ENCODE measurements at places on chromosomes 3 and 15.

DNA sequence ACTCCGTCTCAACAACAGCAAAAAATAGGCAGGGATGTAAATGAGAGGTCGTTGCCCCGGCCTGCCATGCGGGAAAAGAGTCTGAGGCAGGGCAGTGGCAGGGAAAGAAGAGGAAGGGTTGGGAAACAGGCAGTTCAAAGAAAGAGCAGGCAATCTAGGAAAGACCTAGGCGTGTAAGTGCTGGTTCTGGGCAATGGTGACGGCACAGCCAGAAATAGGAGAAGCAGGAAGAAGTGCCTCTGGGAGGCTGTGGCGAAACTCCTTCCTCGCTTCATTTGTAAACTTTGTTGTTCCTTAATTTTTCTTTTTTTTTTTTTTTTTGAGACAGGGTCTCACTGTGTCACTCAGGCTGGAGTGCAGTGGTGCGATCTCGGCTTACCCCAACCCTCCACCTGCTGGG is 4.3 kb downstream of the SLC51A start:
- H3K4me3 ChIP-seq: no peak overlapping the region
- no peak overlapping the region for H3K27ac ChIP-seq
- peaks cover 21% of the 10 kb centered on the region for H3K4me1 ChIP-seq
- peaks cover 5% of the 10 kb centered on the region for H3K27me3 ChIP-seq
- no peaks in the 10 kb centered on the region for H3K36me3 ChIP-seq

DNA sequence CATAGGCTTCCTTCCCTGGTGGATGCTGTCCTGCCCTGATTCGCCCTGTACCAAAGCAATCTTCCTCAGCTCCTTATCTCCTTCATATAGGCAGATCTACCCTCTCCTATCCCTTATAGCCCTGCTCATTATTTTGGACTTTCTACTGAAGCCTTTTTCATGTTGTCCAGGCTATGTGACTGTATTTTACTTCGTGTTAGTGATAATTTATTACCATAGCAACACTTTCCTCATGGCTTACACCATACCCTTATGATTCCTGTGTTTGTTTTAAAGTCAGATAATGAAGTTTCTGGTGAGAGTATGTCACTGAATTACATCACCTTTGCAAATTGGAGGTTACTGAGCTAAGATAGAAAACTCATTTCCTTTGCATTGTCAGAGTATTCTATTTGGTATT is 352.6 kb downstream of the NLGN1 start:
- H3K27me3 ChIP-seq: no peaks in the 10 kb centered on the region
- no peaks in the 10 kb centered on the region for H3K4me1 ChIP-seq
- H3K4me3 ChIP-seq: no peak overlapping the region
- H3K36me3 ChIP-seq: no peaks in the 10 kb centered on the region

DNA sequence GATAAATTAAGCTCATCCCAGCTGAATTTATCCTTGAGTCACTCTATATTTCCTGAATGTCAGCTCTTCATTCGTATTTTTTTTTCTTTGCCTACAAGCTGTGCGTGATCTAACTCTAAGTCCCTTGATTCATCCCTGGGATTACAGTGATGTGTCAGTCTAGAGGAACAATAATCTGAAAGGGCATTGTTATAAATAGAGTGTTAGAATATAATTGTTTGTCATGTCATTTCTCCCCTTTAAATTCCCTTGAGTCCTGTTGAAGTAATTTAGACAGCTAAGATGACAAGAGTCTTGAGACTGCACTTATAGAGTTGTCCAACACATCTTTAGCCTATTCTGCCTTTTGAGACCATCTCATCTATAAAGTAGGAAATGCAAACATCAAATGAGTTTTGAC is 621.8 kb downstream of the ZIC1 start:
- H3K4me1 ChIP-seq: no peaks in the 10 kb centered on the region
- no peak overlapping the region for H3K4me3 ChIP-seq
- H3K27me3 ChIP-seq: no peaks in the 10 kb centered on the region
- no peaks in the 10 kb centered on the region for H3K36me3 ChIP-seq
- DNase-seq: no peak

DNA sequence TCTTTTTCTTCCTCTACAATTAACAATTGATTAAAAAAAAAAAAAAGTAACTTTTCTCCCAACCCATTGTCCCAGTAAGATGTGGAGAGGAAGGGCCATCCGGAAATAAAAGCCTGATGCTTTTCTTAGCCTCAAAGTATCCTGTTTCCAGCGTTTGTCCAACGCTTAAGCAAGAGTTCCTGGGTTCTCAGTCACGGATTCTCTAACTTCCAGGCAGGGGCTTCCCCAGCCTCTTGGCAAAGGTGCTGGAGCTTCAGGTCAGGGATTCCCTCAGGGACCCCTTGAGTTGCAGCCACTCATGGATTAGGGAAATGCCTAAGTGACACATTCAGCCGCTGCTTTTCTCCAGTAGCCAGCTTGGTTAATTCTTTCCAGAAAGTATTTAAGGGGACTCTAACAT is 22.3 kb upstream of the C2CD4B start:
- H3K4me3 ChIP-seq: no peak overlapping the region
- H3K27me3 ChIP-seq: peaks cover 25% of the 10 kb centered on the region
- H3K36me3 ChIP-seq: no peaks in the 10 kb centered on the region
- no peak for DNase-seq
- no peaks in the 10 kb centered on the region for H3K4me1 ChIP-seq
- no peak overlapping the region for H3K27ac ChIP-seq

DNA sequence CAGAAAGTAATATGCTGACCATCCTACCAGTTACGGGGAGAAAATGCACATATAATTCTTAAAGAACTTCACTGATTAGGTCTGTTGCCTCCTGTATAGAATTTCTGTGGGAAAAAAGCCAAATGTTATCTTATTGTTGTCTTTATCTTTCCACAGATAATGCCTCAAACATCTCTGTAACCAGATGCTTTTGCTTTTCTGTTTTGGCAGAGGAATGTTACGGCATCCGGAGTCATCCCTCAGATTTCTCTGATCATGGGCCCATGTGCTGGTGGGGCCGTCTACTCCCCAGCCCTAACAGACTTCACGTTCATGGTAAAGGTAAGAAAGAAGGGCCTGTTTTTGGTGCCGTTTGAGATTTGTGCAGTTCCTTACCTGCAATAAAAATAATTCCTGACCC is 33.5 kb downstream of the PCCB start:
- H3K27me3 ChIP-seq: no peaks in the 10 kb centered on the region
- no peak overlapping the region for H3K27ac ChIP-seq
- H3K36me3 ChIP-seq: peaks cover 50% of the 10 kb centered on the region
- H3K4me3 ChIP-seq: no peak overlapping the region
- DNase-seq: no peak
- no peaks in the 10 kb centered on the region for H3K4me1 ChIP-seq

- no peak overlapping the region for H3K4me3 ChIP-seq
- DNase-seq: no peak
- H3K4me1 ChIP-seq: peaks cover 71% of the 10 kb centered on the region
- peak overlapping the region; percentile 61 for H3K27ac ChIP-seq
- H3K27me3 ChIP-seq: no peaks in the 10 kb centered on the region
- H3K36me3 ChIP-seq: peaks cover 56% of the 10 kb centered on the region
These were observed 41.0 kb downstream of the MBNL1 start for GRCh38 chr3:152309535-152310307.

GRCh38 chr3:158456114-158456513 is 114.9 kb upstream of the MLF1 start:
- H3K4me3 ChIP-seq: no peak overlapping the region
- DNase-seq: no peak
- no peak overlapping the region for H3K27ac ChIP-seq
- no peaks in the 10 kb centered on the region for H3K27me3 ChIP-seq
- H3K36me3 ChIP-seq: peaks cover 3% of the 10 kb centered on the region
- no peaks in the 10 kb centered on the region for H3K4me1 ChIP-seq

DNA sequence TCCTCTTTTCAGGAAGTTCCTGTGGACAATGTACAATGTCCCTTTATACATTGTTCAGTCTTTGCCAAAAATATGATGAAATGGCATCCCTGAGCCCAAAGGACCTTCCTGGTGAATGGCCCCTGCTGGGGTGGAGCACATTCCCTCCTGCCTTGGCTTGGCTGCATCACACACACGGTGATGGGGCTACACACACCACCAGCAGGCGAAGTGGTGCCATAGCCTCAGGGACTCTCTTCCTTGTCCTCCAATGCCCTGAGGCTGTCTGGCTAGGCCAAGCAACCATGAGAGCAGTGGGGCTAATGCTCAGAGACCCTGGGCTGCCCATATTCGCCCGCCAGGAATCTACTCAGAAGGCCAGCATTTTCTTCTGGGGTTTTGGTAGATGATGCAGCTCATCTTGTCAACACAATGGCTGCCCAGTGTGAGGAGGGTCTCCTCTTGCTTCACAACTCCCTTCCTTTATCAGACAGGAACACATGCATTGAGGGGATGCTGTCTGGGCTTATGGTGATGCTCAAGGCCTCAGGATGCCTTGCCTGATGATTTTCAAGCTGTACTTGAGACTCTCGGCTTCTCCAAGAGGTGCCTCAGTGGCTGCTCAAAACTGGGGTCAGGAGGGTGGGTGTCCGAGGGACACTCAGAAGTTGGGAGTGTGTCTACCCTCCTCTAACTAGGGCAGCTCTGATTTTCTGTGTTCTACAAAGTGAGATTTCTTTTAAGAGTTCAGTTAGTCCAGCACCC is 40.9 kb upstream of the EPHB1 start:
- H3K4me1 ChIP-seq: no peaks in the 10 kb centered on the region
- H3K27me3 ChIP-seq: peaks cover 3% of the 10 kb centered on the region
- H3K27ac ChIP-seq: no peak overlapping the region

DNA sequence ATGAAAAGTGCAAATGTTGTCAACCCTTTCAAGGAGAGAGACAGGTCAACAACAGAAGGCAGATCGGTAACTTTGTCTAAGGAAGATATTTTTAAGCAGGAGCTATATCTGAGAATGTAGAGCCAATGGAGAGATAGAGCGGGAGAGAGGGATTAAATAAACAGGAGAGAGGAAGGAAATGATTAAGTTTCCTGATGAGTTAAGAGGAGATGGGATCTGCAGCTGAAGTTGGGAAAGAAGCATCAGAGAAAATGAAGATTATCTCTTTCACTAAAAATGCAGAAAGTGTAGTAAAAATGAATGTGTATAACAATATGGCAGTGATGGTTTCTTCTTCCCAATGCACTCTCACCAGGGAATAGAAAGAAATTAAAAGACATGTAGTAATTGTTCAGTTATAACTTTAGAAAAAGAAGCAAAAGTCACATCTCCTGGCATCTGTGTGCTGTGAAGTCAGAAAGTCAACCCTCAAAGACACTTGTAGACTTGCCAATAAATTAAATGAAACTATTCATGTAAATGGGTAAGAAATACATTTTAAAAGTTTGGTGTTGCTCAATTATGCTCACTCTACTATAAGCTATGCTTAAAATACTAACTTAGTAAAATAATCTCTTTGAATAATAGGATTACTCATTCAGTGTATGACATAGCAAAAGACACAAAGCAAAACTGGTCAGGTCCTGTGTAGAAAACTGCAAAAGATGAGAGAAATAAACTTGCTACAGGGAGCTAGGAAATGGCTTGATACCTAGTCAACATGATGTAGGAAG is 264.6 kb downstream of the ZIC4 start:
- no peak overlapping the region for H3K27ac ChIP-seq
- H3K27me3 ChIP-seq: no peaks in the 10 kb centered on the region
- DNase-seq: no peak
- no peaks in the 10 kb centered on the region for H3K4me1 ChIP-seq

GRCh38 chr3:29609328-29609811 is 328.5 kb downstream of the RBMS3 start:
- no peaks in the 10 kb centered on the region for H3K27me3 ChIP-seq
- no peak overlapping the region for H3K27ac ChIP-seq
- no peak overlapping the region for H3K4me3 ChIP-seq
- no peaks in the 10 kb centered on the region for H3K4me1 ChIP-seq

GRCh38 chr3:85603378-85603777 is 644.6 kb downstream of the CADM2 start:
- DNase-seq: no peak
- no peaks in the 10 kb centered on the region for H3K27me3 ChIP-seq
- H3K36me3 ChIP-seq: no peaks in the 10 kb centered on the region
- no peaks in the 10 kb centered on the region for H3K4me1 ChIP-seq

Measured in activated CD8-positive, alpha-beta memory T cell treated with anti-CD3 and anti-CD28 coated beads, Interleukin-2, amount 10 ng/mL, durations not matched to agents 7 days and 5 days (primary cell).